A375 (cell line): ENCODE measurements at places on chromosomes 5 and 9. TPM values are rescaled to one million over a fixed set of nuclear protein-coding genes. Genes with fewer than 3 reads are reported as not detected.

The ITGA1 gene
- 30.4 and 40.2 TPM in 2 replicates for total RNA-seq

The PKD2L2 gene
- total RNA-seq, result not detected in 2 replicates

The CDH9 gene
- total RNA-seq, result 0.27 TPM in 1 of 2 replicates, not detected in the other

The HTR4 gene
- not detected in 2 replicates for total RNA-seq

The SPINK13 gene
- not detected in 2 replicates for total RNA-seq

The DBH gene
- total RNA-seq, result not detected in 2 replicates

The C5orf58 gene
- total RNA-seq, result 0.58 and 6.4 TPM in 2 replicates

The EPB41L4B gene
- total RNA-seq, result 0.41 and 0.45 TPM in 2 replicates

The KIF24 gene
- 4.5 and 4.6 TPM in 2 replicates for total RNA-seq

The STPG3 gene
- not detected in 2 replicates for total RNA-seq

The PCDHGA10 gene
- 4.3 and 6.0 TPM in 2 replicates for total RNA-seq
